ENCODE measurements at places on chromosomes 3 and 15. TPM values are rescaled to one million over a fixed set of nuclear protein-coding genes. Genes with fewer than 3 reads are reported as not detected.

DNA sequence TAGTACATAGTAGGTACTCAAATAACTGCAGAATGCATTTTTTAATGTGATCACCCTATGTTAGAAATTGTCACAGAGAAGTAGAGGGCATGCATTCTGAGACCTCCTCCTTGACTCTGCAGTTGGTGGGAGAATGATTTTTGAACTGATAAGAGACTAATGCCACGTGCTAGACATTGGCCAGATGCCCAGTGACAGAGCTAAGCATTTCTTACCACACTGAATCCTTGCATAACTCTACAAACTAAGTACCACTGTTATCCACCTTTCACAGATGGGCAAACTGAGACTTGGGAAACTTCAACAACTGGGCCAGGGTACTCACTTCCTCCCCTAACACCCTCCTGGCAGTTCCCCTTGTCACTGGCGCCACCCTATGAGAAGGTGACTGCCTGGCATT, 33.5 kb upstream of the SPATA12 start:
- DNase-seq: no peak

- DNase-seq: no peak
Observed at GRCh38 chr3:159234306-159234705, 432.5 kb downstream of the MFSD1 start.

DNA sequence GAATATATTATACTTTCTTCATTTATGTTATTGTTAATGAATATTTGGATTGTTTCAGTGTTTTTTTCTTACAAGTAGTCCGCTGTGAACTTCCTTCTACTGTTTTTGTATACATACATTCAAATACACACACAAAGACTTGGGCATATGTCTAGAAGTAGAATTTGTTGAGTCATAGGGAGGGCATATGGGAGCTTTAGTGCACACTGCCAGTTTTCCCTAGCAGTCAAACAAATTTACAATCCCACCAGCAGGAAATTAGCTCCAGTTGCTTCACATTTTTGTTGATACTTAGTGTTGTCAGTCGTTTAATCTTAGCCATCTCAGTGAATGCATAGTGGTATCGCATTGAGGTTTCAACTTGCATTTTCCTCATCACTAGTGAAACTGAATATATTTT, 492.3 kb downstream of the DIPK2A start:
- DNase-seq: no peak

DNA sequence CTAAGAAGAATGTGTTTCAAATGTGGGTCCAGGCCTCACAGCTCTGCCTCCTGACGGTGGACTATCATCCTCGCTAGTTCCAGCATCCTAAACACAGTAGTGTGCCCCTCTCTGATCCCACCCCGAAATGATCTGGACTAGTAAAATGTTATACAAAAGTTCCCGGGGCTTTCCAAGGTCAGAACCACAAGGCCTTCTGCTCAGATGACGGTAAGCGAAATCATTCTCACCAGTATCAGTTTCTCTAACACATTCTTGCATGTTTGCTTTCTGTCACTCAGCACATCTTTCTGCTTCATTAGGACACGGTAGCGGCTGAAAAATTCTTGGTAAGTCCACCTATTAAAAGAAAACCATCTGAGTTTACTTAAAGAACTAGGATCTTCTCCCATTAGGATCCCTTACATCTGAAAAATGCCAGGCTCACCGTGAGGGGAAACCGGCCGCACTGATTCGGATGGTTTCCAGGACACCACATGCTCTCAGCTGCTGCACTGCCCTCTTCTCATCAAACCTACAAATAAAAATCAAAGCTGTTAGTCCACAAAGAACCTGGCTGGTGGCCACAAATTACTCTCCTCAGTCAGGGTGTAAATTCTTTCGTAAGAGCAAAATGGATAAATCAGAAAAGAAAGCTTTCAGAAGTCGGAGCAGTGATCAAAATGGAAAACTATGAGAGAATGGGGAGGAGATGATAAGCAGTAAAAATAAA, 83.9 kb upstream of the MYO5C start:
- no peak for DNase-seq

DNA sequence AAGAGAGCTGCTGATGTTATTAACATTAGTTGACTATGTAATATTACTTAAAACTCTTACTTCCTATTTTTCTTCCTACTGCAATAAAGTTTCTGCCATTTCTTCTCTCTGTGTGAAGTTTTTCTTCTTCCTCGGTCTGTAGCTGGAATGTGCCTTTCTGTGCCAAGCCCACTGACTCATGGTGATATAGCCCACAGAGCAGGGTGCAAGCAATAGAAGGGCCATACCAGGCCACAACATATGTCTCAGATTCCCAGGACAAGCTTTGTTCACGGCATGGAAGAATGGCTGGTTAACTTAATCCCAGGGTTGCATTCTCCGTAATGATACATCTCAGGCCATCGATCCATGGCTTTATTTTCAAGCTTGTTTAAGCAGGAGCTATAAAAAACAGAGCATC, 815.3 kb downstream of the TUSC7 start:
- DNase-seq: no peak

GRCh38 chr3:52534281-52535183, 875 bp upstream of the NT5DC2 start:
- DNase-seq: peak; percentile 85

GRCh38 chr3:119950666-119951325, 143.5 kb downstream of the GSK3B start:
- DNase-seq: no peak

GRCh38 chr3:194294895-194295214, 56.3 kb downstream of the CPN2 start:
- no peak for DNase-seq

- peak; percentile 73 for DNase-seq
Observed at GRCh38 chr3:51712511-51712931, 5.7 kb downstream of the GRM2 start.

GRCh38 chr15:69988541-69989225, 109.0 kb downstream of the TLE3 start:
- no peak for DNase-seq

- no peak for DNase-seq
Observed at GRCh38 chr3:134666466-134666865, 15.6 kb upstream of the KY start.

Gene GOLGA8R
- 8.0 TPM for total RNA-seq

Gene GOLGA6B
- not detected for total RNA-seq

Gene SLC2A2
- total RNA-seq: not detected

Gene HYAL1
- total RNA-seq: 10.6 TPM
